A549 treated with AZD2906 at 1 μM for 4 hours (cell line): ENCODE measurements at places on chromosomes 7 and 10. TPM values are rescaled to one million over a fixed set of nuclear protein-coding genes. Genes with fewer than 3 reads are reported as not detected.

Gene GNA12
- 39.7 to 43.3 TPM (median 40.8 TPM) in 5 replicates for total RNA-seq

Gene TCAF2
- 1.2 to 1.5 TPM (median 1.4 TPM) in 5 replicates for total RNA-seq

Gene LEP
- not detected in 5 replicates for total RNA-seq

Gene HEPACAM2
- total RNA-seq = not detected in 5 replicates

Gene TMEM130
- total RNA-seq = 0.30 to 0.59 TPM (median 0.38 TPM) in 5 replicates

Gene MMD2
- not detected in 5 replicates for total RNA-seq

Gene PODXL
- total RNA-seq = 31.8 to 47.5 TPM (median 42.1 TPM) in 5 replicates

Gene NODAL
- total RNA-seq = not detected in 5 replicates

Gene RELN
- total RNA-seq = 0.01 to 0.05 TPM (median 0.03 TPM) in 4 of 5 replicates, not detected in the other

Gene GLI3
- 0.08 to 0.30 TPM (median 0.23 TPM) in 5 replicates for total RNA-seq

Gene PRSS37
- total RNA-seq = not detected in 5 replicates

Gene ASAH2
- total RNA-seq = 0.63 to 2.7 TPM (median 1.5 TPM) in 5 replicates

Gene NRG3
- not detected in 5 replicates for total RNA-seq

Gene CLDN3
- 1.4 to 4.4 TPM (median 3.6 TPM) in 5 replicates for total RNA-seq

Gene ADRA2A
- 0.12 to 0.20 TPM (median 0.18 TPM) in 5 replicates for total RNA-seq

Gene TSPAN33
- 4.5 to 6.2 TPM (median 5.9 TPM) in 5 replicates for total RNA-seq

Gene ELN
- 0.12 to 0.16 TPM (median 0.14 TPM) in 4 of 5 replicates, not detected in the other for total RNA-seq

Gene RASSF4
- total RNA-seq = 4.4 to 5.7 TPM (median 5.0 TPM) in 5 replicates

Gene GDF2
- not detected in 5 replicates for total RNA-seq

Gene DPP6
- total RNA-seq = 0.11 TPM in 1 of 5 replicates, not detected in the others

Gene OR2A1
- total RNA-seq = not detected in 5 replicates

Gene SORBS1
- 0.45 to 0.68 TPM (median 0.49 TPM) in 5 replicates for total RNA-seq
